Adrenal gland (tissue), 19 donors: ENCODE measurements at places on chromosomes 11 and 22. TPM values are rescaled to one million over a fixed set of nuclear protein-coding genes. Genes with fewer than 3 reads are reported as not detected.

The MS4A3 gene
- total RNA-seq, result not detected

The DNAJB13 gene
- 0.57 TPM for total RNA-seq

The MIF gene
- total RNA-seq, result 629 TPM

The GAL3ST1 gene
- total RNA-seq, result not detected

The APOL6 gene
- total RNA-seq, result 16.2 TPM

The TMEM109 gene
- total RNA-seq, result 59.7 TPM

The RASD2 gene
- 0.06 TPM for total RNA-seq

The ST14 gene
- total RNA-seq, result 8.4 TPM

- no peak for DNase-seq
Observed at GRCh38 chr11:12179531-12179930, 69.1 kb downstream of the MICAL2 start.

DNA sequence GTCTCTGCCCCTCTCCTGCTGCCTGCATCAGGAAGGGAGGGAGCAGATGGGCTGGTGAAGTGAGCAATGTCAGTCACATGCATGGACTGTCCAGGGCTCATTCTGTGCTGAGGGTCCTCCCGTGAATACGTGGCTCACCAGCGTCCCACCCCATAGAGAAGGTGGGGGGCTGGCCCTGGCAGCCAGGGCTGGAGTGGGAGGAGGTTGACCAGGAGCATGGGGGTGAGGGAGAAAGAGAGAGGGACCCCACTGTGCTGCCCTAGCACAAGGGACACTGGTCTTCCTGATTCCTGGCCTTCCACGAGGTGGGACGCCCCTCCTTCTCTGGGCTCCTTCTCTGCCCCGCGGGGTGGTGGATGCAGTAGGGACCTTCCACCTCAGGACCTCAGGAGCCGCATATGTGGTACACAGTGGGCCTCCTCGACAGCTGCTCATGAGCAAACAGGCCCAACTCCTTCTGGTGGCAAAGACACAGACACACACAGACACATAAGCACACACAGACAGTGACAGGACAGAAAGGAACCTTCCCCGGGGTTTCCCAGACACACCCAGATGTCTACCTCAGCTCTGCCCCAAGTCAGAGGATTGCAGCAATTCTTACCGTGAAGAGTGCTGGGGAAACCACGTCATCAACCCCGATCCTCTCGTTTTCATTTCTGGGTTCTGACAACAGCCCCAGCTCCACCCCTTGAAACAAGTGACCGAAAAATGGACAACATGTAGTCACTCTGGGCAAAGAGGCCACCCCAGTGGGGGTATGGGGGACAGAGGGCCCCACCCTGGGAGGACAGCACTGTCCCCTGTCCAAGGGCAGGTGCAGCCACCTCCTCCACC is 3.6 kb upstream of the APOBEC3A start:
- no peak for DNase-seq

DNA sequence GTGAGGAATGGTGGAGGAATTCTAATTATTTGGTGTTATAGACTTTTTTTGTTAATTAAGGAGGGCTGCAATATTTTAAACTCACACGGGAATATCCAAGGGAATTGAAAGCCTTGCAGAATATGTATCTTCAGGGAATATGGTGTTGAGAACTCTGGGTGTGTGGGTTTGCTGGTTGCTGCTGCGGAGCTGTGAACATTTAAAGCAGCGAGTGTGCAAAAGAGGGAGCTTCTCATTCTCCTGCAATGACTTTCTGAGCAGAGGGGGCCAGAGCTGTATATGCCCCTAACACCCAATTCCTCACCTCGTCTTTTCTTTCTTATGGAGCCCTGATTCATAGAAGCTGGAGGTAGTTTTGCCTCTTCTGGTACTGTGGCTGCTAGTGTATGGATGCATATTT is 217.7 kb downstream of the HIPK3 start:
- DNase-seq, result no peak

- DNase-seq, result no peak
Observed at GRCh38 chr11:128924104-128924503, 18.6 kb downstream of the TP53AIP1 start.

DNA sequence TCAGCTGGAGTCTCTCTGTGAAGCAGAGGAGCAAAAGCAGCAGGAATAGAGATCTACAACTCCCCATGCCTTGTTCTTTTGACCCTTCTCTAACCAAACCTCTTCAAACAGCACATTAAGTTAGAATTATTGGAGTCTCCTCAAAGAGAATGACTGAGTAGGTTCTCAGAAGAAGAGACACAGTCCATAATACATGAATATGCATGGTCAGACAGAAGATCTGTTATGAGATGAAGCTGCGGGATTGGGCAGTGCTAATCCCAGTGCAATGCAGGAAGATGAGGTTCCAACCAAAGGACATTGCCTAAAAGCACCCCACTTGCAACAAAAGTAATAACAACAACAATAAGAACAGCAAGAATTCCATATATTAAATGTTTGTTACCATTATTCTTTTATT is 887.9 kb upstream of the TENM4 start:
- DNase-seq, result no peak

DNA sequence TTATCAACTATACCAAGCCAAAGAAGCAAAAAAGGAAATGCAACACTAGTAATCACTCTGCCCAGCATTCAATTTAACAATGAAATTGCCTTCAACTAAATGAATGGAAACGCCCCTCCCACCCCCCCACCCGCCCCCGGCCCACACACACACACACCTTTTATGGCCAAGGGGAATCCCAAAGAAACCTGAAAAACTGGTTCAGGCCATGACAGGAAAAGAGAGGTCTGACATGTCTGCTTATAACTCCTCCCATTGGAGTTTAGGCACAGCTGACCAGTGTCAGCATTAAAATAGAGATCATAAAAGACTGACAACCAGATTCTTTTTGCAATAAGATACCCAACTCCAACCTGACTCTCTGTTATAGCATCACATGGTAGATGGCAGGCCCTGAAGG is 42.6 kb downstream of the ACER3 start:
- no peak for DNase-seq

DNA sequence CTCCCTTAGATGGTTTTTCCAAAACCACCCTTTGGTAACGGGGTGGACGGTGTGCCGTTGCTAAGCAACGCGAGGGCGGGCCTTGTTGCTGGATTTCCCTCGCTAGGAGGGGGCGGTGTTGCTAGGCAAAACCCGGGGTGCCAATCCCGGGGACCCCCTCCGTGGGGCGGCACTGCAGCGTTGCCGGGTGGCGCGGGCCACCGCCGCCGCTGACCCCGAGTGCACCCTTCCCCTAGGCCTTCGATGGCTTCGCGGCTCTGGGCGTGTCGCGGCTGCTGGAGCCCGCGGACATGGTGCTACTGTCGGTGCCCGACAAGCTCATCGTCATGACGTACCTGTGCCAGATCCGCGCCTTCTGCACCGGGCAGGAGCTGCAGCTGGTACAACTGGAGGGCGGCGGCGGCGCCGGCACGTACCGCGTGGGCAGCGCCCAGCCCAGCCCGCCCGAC is 8.9 kb downstream of the EHBP1L1 start:
- DNase-seq, result no peak

- DNase-seq, result no peak
Observed at GRCh38 chr11:76839311-76839710, 21.4 kb upstream of the ACER3 start.

DNA sequence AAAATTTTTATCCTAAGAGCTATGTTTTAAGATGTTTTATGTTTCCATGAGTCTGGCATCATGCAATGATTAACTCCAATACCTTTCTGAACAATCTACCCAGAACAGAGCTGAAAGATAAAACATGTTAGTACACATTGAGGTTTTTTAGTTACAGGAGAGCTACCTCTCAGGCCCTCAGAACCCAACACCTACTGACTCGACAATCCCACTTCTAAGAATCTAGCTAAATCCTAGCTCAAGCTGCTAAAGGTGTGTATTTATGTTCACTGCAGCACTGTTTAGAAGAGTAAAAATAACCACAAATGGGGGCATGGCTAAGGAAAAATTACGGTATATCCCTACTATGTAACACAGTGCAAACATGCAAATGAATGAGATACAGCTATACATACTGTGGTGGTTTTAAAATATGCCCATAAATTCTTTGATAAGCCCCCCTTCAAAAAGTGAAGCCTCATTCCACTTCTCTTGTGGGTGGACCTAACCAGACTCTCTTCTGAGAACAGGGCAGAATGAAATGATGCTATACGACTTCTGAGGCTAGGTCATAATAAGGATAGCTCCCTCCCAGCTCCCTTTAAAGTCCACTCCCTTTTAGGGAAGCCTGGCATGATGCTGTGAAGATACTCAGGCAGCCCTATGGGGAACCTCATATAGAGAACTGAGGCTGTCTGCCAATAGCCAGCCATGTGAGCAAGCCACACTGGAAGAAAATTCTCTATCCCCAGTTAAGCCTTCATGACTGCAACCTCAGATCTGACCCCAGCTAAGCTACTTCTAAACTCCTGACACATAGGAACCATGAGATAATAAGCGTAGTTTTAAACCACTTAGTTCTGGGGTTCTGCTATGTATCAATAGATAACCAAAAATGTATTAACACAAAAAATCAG is 29.5 kb downstream of the TMEM123 start:
- DNase-seq, result no peak
